Activated CD4-positive, alpha-beta T cell treated with anti-CD3 and anti-CD28 coated beads for 36 hours (primary cell): ENCODE measurements at places on chromosomes 2 and 18. TPM values are rescaled to one million over a fixed set of nuclear protein-coding genes. Genes with fewer than 3 reads are reported as not detected.
A peak's percentile ranks its signal among the peaks of the same experiment; 100 is the strongest.

- no peak overlapping the region for H3K27ac ChIP-seq
- H3K4me3 ChIP-seq, result no peak overlapping the region
- DNase-seq, result peak; percentile 70
- H3K27me3 ChIP-seq, result peaks cover 10% of the 10 kb centered on the region
- H3K4me1 ChIP-seq, result no peaks in the 10 kb centered on the region
- no peaks in the 10 kb centered on the region for H3K36me3 ChIP-seq
Measured at GRCh38 chr18:49510393-49511115, 23.5 kb upstream of the C18orf32 start.

The TMEM200C gene
- not detected for total RNA-seq

- H3K27ac ChIP-seq, result no peak overlapping the region
- H3K36me3 ChIP-seq, result no peaks in the 10 kb centered on the region
- no peak overlapping the region for H3K4me3 ChIP-seq
- H3K27me3 ChIP-seq, result no peaks in the 10 kb centered on the region
- no peaks in the 10 kb centered on the region for H3K4me1 ChIP-seq
- no peak for DNase-seq
Measured at GRCh38 chr18:12468445-12468844, 60.7 kb downstream of the PRELID3A start.

GRCh38 chr18:67788310-67789164 lies 272.0 kb upstream of the DSEL start:
- no peaks in the 10 kb centered on the region for H3K4me1 ChIP-seq
- no peak overlapping the region for H3K27ac ChIP-seq
- DNase-seq, result no peak

- no peak overlapping the region for H3K4me3 ChIP-seq
- no peaks in the 10 kb centered on the region for H3K27me3 ChIP-seq
- no peak overlapping the region for H3K27ac ChIP-seq
- H3K36me3 ChIP-seq, result no peaks in the 10 kb centered on the region
- DNase-seq, result no peak
Measured at GRCh38 chr2:228919808-228920207, 351.3 kb downstream of the PID1 start.

The GPR39 gene
- total RNA-seq, result not detected

The UGT1A8 gene
- not detected for total RNA-seq

DNA sequence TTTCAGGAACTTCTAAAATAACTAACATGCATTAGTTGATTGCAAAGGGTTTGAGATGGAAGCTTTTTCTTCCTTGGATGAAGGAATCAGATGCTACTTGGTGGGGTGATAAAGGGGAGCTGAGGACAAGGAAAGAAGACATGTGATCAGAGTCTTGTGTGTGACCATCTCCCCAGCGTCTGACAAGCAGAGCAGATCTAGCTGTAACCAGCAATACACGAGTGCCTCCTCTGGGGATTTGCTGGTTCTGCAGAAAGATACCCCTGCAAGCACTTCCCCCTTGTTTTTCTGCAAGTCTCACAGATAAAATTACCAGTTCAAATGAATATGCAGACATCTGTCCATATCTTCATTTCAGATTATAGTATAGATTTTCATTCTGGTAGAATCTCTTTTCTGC lies 2.7 kb downstream of the CDH7 start:
- H3K4me3 ChIP-seq, result no peak overlapping the region
- DNase-seq, result no peak
- H3K27me3 ChIP-seq, result peaks cover 15% of the 10 kb centered on the region
- H3K36me3 ChIP-seq, result no peaks in the 10 kb centered on the region
- no peak overlapping the region for H3K27ac ChIP-seq
- no peaks in the 10 kb centered on the region for H3K4me1 ChIP-seq

DNA sequence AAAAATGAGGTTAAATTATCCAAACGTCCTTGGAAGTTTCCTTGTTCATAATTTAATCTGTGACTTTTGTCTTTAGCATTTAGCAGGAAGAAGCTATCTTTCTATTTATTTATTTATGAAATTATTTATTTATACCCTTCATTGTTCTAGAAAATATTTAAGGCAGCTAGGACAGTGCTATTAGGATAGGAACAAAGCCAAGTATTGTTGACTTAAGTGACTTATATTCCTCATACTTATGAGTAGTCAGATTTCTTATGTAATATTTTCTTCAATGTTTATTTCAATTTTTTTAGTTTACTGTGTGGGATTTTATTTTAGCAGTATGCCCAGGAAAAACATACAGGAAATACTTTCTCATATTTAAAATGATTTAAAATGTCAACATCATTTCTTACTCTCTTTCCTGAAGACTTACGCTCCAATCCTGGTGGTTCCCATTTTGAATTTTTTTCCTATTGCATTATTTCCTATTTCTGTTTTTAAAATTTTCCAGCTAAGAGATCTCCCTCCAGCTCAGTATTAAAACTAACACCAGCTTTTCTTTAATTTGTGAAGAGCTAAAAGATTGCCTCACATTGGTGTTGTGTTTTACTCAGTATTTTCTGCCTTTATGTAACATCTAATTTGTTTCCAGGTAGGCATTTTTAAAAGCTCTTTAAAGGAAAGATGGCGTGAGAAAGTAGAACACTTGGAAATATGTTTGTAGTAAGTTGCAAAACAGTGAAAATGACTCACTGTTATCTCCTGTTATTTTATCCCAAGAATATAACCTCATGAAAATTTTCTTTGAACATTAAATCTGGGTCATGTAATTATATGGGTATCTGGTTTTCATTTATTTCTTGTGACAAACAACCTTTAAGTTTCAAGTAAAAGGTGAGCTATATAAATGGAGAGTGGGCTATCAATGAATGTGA lies 32.2 kb downstream of the MAPRE2 start:
- H3K27ac ChIP-seq, result no peak overlapping the region
- no peak for DNase-seq
- H3K36me3 ChIP-seq, result peaks cover 30% of the 10 kb centered on the region
- H3K27me3 ChIP-seq, result no peaks in the 10 kb centered on the region
- no peak overlapping the region for H3K4me3 ChIP-seq

The PRSS56 gene
- total RNA-seq, result not detected

GRCh38 chr2:158686210-158686691 lies 108.9 kb upstream of the DAPL1 start:
- H3K4me3 ChIP-seq, result no peak overlapping the region
- no peaks in the 10 kb centered on the region for H3K4me1 ChIP-seq
- no peak for DNase-seq
- peaks cover 7% of the 10 kb centered on the region for H3K27me3 ChIP-seq

- H3K36me3 ChIP-seq, result no peaks in the 10 kb centered on the region
- DNase-seq, result peak; percentile 89
- H3K27ac ChIP-seq, result peak within 1 kb of the TSS; percentile 82
- H3K4me1 ChIP-seq, result peaks cover 50% of the 10 kb centered on the region
- peaks cover 5% of the 10 kb centered on the region for H3K27me3 ChIP-seq
- peak within 1 kb of the TSS; percentile 84 for H3K4me3 ChIP-seq
Measured at GRCh38 chr2:230864605-230865306, at the start of gene ITM2C. ITM2C (plus strand) TSS chr2:230864942; CDS start chr2:230865026, 84 bp downstream.

GRCh38 chr2:5036256-5036655 lies 655.9 kb upstream of the SOX11 start:
- H3K27ac ChIP-seq, result no peak overlapping the region
- H3K4me1 ChIP-seq, result no peaks in the 10 kb centered on the region
- H3K36me3 ChIP-seq, result no peaks in the 10 kb centered on the region
- H3K4me3 ChIP-seq, result no peak overlapping the region

The MLPH gene
- 0.82 TPM for total RNA-seq

- H3K27ac ChIP-seq, result no peak overlapping the region
- H3K4me3 ChIP-seq, result peak overlapping the region; percentile 72
- no peak for DNase-seq
- H3K4me1 ChIP-seq, result peaks cover 74% of the 10 kb centered on the region
Measured at GRCh38 chr2:8484502-8485283, 197.2 kb upstream of the ID2 start.

DNA sequence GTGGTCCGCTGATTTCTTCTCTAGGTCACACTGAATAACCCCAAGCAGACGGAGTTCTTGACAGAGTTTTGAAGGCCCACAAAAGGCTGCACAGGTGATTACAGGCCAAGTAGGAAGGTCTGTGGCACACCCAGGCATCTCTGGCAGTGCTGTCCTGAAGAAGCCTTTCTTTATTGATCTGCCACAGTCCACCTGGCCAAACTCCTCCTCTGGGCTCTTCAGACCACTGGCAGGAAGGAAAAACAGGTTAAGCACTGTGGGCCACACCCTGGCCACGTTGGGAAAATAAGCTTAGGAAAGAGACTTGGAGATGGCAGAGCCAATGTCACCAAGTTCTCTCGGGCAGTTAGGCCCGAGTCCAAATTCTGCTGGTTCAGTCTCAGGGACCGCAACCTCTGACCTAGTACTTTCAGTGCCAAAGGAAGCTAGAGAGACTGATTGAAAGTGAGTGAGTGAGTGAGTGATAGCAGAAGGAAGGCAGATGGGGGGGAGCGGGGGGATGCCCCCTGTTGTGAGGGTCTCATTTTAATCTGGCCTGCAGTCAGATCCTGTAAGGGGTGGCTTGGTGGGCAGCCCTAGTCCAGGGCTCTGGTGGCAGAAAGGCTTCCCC lies 102.9 kb downstream of the TGFA start:
- H3K4me1 ChIP-seq, result peaks cover 3% of the 10 kb centered on the region
- DNase-seq, result no peak
- H3K27me3 ChIP-seq, result no peaks in the 10 kb centered on the region
- no peaks in the 10 kb centered on the region for H3K36me3 ChIP-seq

DNA sequence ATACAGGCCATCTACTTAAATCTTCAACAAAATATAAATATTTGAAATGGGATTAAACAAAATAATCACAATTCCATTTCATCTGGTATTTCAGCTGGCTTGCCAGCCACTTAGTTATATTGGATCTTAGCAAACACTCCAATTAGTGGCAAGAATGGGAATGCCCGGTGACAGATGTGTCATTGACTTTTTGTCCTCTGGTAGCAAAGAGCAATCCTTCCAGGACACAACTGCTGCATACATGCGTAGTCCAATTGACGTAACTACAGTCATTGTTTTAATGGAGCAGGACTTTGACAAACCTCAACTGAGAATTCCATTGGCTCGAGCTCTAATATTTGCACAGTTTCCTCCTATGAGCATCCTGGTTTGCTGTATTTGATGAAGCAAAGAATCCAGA lies 69.9 kb downstream of the RNF152 start:
- no peaks in the 10 kb centered on the region for H3K36me3 ChIP-seq
- H3K4me1 ChIP-seq, result no peaks in the 10 kb centered on the region
- no peak overlapping the region for H3K27ac ChIP-seq
- no peak overlapping the region for H3K4me3 ChIP-seq
- DNase-seq, result no peak

GRCh38 chr2:112896909-112897623 lies 13.9 kb upstream of the IL37 start:
- H3K27ac ChIP-seq, result no peak overlapping the region
- DNase-seq, result no peak
- H3K4me3 ChIP-seq, result no peak overlapping the region
- H3K4me1 ChIP-seq, result no peaks in the 10 kb centered on the region
- H3K27me3 ChIP-seq, result peaks cover 6% of the 10 kb centered on the region

The SERPINB10 gene
- not detected for total RNA-seq

GRCh38 chr2:142140434-142140845 lies 9.6 kb upstream of the LRP1B start:
- no peak overlapping the region for H3K27ac ChIP-seq
- no peaks in the 10 kb centered on the region for H3K4me1 ChIP-seq
- no peaks in the 10 kb centered on the region for H3K36me3 ChIP-seq
- DNase-seq, result no peak
- no peak overlapping the region for H3K4me3 ChIP-seq

DNA sequence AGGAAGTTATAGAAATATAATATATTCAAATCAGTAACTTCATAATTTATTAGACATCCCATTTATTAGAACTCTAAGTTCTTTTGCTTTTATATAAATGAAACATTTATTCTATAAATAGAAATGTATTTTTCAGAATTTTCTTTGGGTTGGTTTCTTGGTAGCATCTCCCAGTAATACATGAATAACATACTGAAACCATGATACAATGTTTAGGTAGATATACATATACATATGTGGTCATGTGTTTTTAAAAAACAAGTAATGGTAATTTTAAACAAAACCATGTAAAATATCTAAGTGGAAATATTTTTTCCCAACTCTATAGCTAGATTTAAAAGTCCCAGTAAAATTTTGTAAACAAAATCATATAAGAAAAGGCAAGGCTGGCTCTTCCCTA lies 36.9 kb downstream of the WIPF1 start:
- DNase-seq, result no peak
- H3K4me1 ChIP-seq, result peaks cover 21% of the 10 kb centered on the region
- H3K4me3 ChIP-seq, result no peak overlapping the region
- no peaks in the 10 kb centered on the region for H3K27me3 ChIP-seq

DNA sequence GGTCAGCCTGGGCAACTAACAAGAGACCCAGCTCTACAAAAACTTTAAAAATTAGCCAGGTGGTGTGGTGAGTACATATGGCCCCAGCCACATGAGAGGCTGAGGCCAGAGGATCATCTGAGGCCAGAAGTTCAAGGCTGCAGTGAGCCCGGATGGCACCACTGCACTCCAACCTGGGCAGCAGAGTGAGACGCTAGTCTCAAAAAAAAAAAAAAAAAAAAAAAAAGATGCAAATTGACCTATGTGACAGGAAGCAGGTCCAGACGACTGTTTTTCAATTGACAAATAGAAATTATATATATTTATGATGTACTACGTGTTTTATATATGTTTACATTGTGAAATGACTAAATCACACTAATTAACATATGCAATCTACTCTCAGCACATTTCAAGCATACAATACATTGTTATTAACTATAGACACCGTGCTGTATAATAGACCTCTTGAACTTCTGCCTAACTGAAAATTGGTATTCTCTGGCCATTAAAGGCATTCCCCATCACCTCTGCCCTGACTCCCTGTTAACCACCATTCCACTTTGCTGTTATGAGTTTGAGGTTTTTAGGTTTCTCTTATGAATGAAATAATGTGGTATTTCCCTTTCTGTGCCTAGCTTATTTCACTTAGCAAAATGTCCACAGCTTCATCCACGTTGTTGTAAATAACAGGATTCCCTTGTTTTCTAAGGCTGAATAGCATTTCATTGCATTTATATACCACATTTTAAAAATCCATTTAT lies 32.4 kb upstream of the MGAT4A start:
- DNase-seq, result no peak
- peaks cover 8% of the 10 kb centered on the region for H3K36me3 ChIP-seq
- H3K4me1 ChIP-seq, result peaks cover 65% of the 10 kb centered on the region
- H3K27ac ChIP-seq, result no peak overlapping the region
- H3K27me3 ChIP-seq, result no peaks in the 10 kb centered on the region

GRCh38 chr2:172777431-172777830 lies 41.8 kb downstream of the RAPGEF4 start:
- no peak overlapping the region for H3K27ac ChIP-seq
- H3K36me3 ChIP-seq, result no peaks in the 10 kb centered on the region
- peaks cover 8% of the 10 kb centered on the region for H3K27me3 ChIP-seq
- no peak for DNase-seq

The ZSWIM2 gene
- not detected for total RNA-seq

The SULT1C2 gene
- total RNA-seq, result not detected
